ENCODE measurements at places on chromosomes 12 and 14.

DNA sequence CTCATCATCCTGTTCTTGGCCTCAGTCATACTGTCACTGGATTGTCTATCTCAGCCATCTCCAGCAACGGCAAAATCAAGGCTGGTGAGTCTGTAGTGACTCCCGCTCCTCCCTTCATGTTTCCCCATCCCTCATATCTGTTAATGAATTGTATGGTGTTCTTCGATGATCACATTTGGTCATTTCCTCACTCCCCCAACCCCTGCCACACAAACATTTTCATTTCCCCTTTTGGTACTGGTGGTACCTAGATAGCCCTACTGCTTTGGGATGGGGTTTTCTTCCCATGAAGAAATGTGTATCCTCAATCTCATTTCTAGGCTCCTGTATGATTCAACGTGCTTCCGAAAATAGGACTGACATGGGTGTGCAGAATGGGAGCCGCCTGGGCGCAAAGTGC lies 2.7 kb upstream of the KLHL33 start:
- DNase-seq = no peak

DNA sequence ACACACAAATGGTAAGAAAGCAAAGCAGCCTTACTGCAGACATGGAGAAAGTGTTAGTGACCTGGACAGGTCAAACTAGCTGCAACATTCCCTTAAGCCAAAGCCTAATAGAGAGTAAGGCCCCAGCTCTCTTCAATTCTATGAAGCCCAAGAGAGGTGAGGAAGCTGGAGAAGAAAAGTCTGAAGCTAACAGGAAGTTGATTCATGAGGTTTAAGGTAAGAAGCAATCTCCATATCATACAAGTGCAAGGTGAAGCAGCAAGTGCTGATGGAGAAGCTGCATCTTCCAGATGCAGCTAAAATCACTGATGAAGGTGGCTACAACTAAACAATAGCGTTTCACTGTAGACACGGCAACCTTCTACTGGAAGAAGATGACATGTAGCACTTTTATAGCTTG lies 53.5 kb downstream of the PPP1R12A start:
- DNase-seq = no peak

DNA sequence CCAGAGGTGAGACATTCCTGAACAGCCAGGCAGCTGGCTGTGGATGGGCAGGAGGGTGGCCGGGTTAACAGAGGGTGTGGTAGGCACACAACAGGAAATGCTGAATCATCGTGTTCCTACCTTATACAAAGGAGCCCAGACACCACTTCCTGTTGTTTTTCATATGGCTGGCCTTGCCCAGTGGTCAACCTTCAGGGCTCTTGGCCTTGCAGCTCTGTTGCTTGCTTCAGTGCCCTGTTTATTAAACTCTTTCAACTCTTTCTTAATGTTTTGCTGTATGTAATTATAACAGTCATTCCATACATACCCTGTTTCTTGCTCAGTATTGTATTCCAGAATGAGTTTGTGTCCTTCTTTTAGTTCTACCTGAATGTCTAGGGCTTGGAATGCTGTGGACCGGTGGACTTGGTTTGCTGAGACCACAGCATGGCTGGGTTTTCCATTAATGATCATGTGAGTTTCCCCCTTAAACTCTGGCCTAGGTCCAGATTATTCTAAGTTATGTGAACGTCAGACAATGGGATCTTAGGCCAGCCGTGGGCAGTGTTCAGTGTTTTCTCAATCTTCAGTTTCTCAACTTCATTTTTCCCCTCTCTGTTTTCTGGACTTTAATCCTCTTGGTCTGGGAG lies 11.9 kb downstream of the CFAP54 start:
- DNase-seq = peak; percentile 17

- DNase-seq = no peak
Measured at GRCh38 chr14:52706286-52706685, 714 bp upstream of the PSMC6 start.

DNA sequence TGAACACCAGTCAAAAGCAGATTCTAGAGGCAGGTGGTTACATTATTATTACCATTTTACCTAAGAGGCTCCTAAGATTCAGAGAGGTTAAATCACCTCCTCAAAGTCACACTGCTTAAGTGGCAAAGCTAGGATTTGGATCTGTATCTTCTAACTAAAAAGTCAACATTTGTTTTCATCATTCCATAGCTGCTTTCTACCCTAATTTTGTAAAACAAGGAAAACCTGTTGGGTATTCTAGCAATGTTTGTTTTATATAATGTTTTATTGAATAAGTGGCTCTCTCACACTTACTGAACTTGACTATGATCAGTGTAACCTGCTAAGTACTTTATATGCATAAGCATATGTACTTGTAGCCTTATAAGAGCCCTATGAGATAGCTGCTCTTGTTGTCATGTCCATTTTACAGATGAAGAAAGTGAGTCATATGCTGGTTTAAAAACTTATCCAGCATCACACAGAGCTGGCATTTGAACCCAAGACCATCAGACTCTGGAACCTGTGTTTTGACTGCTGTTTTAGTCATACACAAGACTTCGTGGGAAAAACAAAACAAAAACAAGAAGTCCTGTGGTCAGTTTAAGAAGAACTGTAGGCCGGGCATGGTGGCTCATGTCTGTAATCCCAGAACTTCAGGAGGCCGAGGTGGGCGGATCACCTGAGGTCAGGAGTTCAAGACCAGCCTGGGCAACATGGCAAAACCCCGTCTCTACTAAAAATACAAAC lies 31.7 kb upstream of the EVL start:
- DNase-seq = no peak

DNA sequence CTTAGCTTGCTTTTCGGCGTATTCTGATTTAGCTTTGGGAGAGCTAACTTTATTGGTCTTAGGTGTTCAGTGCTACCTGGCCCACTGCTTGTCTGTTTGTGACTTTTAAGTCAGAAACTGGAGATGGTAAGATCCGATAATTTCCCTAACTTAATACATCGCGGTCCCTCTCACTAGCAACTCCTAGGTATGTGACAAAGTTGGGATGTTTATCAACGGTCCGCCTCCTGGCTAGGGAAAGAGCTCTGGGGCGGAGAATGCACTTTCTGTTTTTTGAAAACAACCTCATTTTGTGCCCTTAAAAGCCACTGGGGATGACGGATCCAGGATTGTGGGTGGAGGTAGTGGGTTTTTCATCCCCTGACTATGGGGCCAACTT lies 1.2 kb downstream of the CDKN1B start:
- DNase-seq = no peak

DNA sequence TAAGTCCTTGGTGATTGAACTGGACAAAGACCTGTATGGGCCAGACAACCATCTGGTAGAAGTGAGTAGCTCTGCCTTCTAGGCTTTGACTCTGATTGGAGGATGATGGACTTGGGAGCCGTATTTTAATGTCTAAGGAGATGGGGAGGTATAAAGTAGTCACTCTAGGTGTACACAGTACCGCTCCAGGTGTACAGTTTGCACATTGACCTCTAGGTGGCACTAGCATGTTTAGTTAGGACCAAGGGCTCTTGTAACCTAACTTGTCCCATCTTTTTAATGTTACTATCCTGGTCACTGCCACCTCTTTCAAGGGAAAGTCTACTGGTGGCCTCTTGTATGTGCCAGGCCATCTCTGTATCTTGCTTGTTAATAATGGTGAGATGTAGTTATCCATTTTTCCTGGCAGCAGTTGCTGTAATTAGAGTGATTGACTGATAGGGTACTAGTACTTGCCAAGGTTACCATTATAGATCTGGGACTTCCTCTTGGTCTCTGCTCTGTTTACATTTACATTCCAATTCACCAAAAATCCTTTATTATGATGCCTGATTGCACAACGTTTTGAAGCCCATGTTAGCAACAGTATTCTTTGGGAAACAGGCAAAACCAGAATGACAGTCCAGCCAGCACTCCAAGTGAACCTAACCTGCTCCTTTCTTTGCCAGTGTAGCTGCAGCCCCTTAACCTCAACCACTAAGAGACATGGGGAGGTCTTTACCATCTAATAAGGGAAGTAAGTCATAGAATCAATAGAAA lies 3.6 kb downstream of the SMARCD1 start:
- DNase-seq = peak; percentile 58

- no peak for DNase-seq
Measured at GRCh38 chr14:90628825-90629224, 187.4 kb downstream of the TTC7B start.

- peak; percentile 28 for DNase-seq
Measured at GRCh38 chr14:53951627-53952303, 4.9 kb downstream of the BMP4 start.

DNA sequence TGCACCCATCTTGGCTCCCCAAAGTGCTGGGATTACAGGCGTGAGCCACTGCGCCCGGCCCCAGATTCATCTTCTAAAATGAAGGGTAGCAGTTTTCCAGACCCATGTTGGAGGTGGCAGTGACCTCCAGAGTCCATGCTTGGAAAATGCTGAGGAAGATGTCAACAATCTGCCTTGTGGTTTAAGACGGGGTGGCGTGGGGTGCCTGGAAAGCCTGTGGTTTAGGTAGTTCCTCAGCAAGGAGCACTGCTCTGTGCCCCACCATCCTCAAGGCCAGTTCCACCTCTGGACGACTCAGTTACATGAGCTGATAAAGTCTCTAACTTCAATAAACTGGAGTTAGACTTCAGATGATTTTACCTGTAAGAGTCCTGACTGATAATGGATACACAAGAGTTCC lies 48.6 kb downstream of the DRAM1 start:
- DNase-seq = no peak

GRCh38 chr14:98701377-98701776 lies 570.6 kb downstream of the BCL11B start:
- no peak for DNase-seq

All from pancreas (tissue), 10 donors.